ENCODE measurements at places on chromosomes 2 and 18.

- DNase-seq: no peak
Observed at GRCh38 chr2:218557941-218558340, 10.2 kb downstream of the USP37 start.

GRCh38 chr2:121830809-121831208, 75.4 kb downstream of the TSN start:
- no peak for DNase-seq

DNA sequence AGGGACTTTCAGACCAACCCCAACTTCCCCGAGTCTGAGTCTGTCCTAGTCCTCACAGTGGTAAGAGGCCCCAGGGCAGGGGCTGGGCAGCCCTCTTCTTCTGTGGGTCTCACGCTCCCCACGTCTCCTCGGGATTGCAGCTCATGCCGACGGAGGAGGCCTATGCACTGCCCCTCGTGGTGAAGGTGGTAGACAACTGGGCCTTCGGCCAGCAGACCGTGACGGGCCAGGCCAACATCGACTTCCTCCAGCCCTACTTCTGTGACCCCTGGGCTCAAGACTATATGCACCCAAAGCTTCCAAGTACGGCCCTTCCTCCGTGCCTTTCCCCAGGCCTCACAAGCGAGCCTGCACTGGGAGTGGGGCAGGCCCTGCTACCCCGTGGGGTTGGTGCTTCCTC, 44.3 kb downstream of the LMAN2L start:
- no peak for DNase-seq

DNA sequence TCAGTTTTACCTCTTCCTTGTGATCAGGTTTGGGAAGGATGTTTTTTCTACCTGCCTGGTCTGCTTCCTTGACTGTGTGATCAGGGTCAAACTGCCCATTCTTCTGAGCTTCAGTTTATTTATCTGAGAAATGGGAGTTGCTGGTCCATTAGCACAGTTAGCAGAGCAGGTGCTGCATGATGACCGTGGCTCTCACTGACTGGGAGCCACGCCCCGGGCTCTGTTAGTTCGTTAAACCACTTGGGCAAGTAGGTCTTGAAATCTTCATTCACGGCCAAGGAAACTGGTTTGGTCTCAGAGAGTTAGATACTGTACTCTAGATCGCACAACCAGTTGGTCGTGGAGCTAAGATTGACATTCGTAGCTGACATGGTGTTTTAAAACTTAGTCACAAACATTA, 41.7 kb downstream of the INPP5D start:
- DNase-seq: no peak

- DNase-seq: no peak
Observed at GRCh38 chr2:224259831-224260230, 142.1 kb downstream of the FAM124B start.

DNA sequence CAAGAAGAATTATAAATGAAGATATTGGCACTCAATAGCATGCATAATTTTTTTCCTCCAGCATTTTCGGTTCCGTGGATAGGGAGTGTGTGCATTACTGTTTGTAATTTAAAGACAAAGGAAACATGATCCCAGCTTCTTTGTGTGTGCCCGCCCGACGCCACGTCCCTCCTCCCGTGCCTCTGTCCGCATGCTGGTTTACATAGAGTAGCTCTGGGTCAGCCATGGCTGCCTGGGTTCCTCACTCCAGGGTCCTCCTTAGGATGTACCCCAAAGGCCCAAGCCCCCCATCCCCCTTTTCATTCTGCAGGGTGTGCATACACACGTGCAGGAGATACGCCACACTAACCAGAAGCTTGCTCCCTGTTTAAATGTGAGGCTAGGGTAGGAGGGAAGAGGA, 214.7 kb downstream of the KLHL29 start:
- DNase-seq: no peak
